MV-4-11 (cell line): ENCODE measurements at places on chromosomes 12 and 14.

- no peak for DNase-seq
Observed at GRCh38 chr12:67714648-67715047, 66.1 kb downstream of the DYRK2 start.

GRCh38 chr12:120062976-120063579, 53.5 kb downstream of the RAB35 start:
- no peak for DNase-seq

DNA sequence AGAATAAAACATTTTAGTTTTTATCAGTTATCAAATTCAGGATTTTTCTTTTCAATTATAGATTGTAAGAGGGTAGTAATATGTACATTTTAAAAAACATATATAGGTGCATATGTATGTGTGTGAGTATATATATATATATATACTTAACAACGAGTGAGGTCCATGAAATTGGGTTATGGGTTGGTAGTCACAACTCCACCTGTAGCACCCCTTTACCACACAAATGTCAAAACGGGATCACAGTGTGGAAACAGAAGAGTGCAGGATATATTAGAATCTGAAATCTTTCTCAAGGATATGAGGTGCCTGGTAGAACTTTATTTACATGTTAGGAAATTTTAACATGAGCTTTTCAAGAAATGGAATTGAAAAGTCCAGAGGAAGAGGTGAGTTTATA, 31.3 kb downstream of the MIA2 start:
- DNase-seq = peak; percentile 14

GRCh38 chr14:106518054-106518943, 991.9 kb downstream of the TMEM121 start:
- peak; percentile 76 for DNase-seq

DNA sequence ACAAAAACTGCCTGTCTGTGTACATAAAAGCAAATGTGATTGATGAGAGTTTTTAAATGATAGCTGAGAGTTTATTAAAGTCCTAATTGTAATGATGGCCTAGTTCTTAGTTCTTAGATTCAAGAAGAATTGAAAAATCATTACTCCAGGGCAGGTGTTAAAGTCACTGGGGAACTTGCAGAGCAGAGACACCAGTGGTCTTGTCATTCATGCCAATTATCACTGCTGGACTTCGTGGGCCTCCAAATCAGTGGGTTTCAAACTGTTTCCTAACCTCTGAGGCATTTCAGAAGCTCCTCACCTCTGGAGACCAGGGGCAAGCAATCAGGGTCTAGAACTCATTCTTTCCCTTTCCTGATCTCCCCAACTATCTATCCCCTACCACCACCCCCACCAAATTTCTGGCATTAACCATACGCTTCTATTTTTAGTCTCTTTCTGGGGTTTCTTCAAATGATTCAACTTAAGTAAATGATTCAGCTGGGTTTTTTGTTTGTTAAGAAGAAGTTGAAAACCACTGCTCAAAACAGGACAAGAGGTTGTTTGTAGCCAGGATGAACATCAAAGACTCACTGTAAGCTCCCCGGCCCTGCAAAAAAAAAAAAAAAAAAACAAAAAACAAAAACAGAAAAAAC, 80.1 kb downstream of the CEP83 start:
- no peak for DNase-seq

- DNase-seq = no peak
Observed at GRCh38 chr14:84458881-84459280, 1071.1 kb upstream of the FLRT2 start.

DNA sequence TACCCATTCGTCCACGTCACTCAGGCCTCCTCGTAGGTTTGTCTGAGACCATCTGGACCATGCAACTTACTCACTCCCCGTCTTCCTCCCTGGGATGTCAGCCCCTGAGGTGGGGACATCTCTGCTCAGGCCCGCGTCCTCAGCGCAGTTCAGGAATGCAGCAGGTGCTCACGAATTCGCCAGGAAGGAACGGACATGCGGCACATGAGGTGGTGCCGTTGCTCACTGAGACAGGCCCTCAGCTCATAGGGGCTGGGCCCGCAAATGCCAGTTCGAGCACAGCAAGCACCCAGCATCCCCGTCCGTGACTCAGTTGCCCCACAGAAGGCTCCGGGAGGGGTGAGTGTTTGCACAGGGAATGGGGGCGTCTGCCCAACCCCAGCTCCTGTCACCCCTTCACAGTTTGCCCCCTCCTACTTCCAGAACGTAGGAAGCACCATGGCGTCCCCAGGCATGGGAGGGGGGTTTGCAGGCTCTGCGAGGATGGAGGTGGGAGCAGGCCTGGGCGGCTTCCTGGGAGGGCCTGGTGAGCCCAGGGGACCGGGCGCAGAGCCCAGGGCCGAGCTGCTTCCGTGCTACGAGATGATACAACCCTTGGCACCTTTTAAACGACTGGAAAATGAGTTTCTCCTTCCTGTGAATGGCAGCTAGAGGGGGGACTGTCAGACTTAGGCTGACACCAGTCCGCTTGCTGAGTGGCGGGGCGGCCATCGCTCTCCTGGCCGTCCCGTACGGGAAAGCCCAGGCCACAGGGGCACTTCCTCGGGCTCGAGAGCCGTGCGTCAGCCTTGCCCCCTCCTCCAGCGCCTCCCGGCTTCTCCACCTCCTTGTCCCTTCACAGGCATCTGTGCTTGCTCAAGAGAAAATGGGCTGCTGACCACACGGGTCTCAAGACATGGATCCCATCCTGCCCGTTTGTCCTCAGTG, 6.9 kb downstream of the GALNT9 start:
- DNase-seq = no peak

DNA sequence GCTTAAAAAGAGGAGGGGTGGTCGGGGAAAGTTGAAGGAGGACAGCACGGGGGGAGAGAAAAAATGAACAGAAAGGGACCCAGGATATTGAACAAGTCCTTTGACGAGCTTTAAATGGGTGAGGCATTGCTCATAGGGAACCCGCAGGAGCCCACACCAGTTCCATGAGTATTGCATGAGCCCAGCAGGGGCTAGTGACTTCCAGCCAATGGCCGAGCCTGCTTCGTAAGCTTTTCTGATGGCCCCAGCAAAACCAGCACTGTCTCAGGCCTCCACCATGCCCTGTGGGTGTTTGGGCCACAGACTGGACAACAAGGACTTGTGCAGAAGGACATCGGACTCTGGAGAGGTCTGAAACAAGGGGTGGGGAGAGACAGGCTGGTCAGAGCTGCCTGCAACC, 109.5 kb downstream of the ZFP36L1 start:
- DNase-seq = peak; percentile 50

- DNase-seq = no peak
Observed at GRCh38 chr12:46783871-46784270, 41.9 kb downstream of the SLC38A4 start.

GRCh38 chr12:107992870-107993451, 136.1 kb upstream of the WSCD2 start:
- DNase-seq = peak; percentile 54

GRCh38 chr14:96956464-96957239, 159.5 kb downstream of the VRK1 start:
- DNase-seq = no peak

DNA sequence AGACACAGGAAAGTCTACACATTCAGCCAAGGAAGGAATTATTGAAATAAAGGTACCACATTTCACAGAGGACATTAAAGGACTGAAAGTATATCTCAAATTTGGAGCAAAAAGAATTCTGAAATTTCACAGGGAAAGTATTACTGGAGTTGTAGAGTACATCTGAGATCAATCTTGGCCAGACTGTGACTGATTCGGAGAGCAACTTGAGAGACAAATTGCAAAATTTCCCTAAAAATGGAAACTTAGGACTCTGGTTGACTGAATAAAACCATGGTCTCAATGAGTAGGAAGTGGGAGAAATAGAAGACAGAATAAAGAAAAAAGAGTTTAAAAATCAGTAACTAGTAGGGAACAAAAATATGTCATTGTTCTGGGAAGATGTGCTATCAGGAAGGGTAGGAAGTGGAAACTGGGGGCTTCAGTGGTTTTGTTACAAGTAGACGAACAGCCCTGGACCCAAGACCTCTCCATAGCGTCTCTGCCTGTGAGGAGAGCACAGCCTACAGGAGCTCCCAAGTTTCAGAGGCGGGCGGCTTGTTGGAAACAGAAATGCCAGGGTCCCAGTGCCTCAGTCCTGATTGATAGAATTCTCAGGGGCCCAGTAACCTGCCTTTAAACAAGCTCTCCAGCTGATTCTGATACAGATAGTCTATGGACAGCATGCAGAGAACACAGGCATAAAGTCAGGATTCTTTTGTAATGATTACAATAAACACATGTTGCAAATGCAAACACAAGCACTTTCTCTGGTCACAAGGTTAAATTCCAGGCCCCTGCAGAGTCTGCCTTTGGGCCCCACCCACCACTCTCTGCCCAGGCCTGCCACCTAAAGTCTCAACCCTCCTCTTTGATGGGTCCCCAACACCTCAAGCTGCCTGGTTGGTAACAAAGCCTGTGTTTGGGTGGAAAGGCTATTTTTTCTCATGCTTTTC, 63.1 kb downstream of the BBS10 start:
- DNase-seq = no peak

DNA sequence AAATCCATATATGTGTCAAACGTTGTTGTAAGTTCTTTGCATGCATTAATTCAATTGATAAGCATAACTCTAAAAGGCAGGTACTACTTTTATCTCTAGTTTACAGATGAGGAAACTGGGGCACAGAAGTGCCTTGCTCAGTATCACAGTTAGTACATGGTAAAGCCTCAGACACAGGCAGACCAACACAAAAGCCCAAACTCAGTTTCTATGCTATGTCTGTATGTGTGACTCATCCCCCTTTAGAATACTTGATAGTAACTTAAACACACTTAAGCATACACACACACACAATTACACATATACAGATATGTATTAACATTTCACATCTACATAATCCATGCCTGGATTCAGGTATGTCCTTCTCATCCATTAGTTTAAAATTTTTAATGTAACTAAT, 88.0 kb downstream of the EPS8 start:
- DNase-seq = peak; percentile 51

DNA sequence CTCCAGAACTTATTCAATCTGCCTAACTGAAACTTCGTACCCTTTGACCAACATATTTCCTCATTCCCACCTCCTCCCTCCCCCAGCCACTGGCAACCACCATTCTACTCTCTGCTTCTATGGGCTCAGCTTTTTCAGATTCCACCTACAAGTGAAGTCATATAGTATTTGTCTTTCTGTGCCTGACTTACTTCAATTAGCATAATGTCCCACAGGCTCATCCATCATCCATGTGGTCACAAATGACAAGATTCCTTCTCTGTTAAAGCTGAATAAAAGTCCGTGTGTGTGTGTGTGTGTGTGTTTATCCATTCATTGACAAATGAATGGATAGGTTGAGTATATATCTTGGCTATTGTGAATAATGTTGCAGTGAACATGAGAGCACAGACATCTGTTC, 1.3 kb upstream of the C14orf39 start:
- DNase-seq = no peak

- DNase-seq = no peak
Observed at GRCh38 chr12:46451276-46452021, 78.9 kb upstream of the SLC38A2 start.

DNA sequence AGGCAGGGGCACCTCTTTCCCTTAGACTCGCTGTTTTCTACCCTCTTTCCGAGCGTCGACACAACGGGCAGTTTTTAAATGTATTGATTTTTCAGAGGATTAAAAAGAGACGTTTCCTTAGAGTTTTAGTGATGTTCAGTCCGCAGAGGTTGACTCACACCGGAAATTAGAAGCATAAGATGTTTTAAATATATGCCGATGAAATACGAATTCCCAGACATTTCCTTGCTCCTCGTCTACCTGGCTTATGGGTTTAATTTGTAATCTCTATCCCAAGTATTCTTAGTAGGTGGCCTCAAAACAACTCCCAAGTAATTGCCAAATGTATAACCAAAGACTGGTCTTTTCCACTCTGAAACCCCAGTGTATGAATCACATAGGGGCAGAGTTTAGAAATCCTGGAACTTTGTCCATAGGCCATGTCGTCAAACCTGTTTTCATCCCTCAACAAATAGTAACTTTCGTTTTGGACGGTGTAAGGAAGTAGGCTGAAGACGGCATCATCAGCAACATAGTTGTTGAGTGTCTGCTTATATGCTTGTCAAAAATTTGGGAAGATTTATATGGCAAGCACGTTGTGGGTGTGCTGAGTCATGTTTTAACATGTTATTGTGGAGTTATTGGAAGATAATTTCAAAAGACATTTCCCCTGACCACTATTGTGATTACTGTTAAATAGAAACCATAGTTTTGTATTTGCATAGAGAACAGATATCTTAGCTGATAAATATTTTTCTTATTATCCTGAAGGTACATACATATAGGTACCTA, 824 bp downstream of the TBK1 start:
- DNase-seq = peak; percentile 67

GRCh38 chr12:2344885-2345284, 292.1 kb downstream of the CACNA1C start:
- DNase-seq = no peak
